ENCODE measurements at places on chromosomes 16 and 17.

DNA sequence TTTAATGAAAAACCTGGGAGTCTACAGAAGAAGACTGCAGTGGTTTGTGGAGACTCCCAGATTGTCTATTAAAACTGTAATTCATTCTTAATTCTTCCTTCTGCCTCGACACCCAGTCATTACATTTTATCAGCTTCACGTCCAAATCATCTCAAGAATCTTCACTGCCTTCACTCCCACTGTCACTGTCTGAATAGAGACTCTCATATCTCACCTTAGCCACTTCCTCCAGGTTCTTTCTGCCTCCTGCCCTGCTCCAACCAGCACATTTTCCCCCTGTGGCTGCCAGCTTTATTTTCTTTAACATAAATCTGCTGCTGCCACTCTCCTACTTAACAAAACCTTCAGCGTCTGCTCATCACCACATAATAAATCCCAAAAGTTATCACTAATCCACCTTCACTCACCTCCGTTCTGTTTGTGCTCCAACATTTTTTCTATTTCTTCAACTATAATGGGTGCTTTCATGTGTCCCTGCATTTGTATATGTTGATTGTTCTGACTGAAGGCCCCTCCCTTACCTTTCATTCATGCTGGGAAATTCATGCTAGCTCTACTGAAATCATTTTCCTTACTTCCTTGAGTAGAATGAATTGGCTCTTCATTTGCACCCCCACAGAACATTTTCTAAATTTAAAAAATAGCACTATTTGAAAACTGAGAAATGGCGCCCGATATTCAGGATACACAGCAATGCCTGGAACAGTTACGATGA lies 38.9 kb downstream of the KCNJ2 start:
- DNase-seq = no peak

DNA sequence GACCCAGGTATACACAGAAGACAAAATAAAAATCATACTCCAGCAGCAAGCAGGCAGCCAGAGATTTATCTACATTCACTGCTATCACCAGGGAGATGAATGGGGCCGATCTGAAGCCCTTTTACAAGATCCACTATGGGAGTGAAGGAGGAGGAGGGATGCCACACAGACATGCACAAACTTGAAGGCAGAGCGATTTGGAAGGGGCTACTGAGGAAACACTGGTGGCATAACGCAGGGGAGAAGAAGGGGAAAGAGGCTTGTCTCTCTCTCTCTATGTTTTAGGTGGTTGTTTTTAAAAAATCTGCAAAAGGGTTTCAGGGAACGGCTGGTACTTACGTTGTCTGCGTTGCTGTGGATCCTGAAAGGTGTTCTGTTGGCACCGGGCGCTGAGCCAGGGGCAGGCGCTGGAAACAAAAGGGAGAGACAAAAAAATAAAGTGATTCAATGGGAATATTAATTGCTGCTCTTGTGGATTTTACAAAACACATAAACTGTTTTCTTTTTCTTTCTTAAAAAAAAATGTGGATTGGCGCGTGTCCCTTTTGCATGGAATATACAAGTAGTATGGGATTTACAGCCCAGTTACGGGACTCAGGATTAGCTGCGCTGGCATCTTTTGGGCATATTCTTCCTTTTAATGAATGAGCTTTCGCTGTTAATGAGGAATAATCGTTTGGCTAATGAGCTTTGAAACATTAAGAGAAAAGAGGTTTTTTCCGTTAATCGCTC lies 255.3 kb upstream of the PMFBP1 start:
- DNase-seq = no peak

DNA sequence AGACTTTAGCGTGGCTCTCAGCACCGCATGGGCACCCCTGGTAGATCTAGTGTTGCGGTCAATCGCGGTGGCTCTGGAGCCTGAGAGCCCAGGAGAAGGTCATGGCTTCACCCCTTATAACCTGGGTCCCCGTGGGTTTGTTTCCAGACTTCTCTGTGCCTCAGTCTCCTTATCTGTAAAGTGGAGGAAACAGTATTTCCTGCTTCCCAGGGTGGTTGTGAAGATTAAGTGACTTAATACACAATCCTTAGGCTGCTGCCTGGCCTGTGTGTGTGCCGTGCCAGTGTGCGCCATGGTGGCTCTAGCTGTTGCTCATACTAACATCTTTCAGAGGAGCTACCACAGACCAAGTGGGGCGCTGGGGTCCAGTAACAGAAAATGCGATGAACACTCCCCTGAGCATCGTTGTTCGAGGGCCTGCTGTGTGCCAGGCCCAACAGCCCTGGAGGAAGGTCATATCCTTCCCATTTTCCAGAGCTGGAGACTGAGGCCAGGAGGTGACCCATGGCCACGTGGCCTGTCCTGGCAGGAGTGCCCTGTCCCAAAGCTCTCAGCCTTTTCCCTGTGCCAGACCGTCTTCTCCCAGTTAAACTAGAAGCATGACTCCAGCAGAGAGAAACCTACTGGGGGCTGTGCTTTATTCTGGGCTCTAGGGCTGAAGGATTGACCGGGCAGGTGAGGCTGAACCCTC lies 70.1 kb downstream of the CMIP start:
- no peak for DNase-seq

DNA sequence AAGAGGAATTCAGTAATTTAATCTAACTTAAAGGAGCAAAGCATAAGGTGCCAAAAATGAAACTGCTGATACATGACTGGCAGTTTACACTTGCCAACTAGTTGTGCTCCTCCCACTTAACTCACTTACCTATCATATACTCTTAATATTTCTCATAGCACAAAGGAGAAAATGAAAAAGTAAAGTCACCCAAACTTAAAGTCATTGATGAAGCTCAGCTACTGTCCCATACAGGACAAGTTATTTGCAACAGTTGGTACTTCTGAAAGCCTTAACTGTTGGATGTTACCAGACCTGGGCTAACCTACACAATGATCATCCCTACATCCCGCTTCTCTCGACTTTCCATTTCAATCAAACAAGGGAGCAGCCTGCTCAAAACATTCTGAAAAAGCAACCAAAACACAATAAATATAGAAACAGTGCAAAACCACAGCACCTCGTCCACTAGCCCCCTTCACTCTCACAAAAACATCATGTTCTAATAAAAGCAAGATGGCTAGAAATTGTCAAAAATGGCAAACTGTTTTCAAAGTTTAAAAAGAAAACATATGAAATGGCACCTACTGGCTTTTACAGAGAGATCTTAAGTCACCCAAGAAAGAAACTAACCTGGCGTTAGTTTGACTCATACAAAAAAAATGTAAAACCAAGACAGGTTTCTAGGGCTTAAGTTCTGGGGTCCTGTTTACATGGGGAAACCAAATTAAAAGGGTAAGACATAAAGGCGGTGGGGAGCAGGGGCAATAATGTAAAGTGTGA lies 868 bp downstream of the MED13 start:
- no peak for DNase-seq

DNA sequence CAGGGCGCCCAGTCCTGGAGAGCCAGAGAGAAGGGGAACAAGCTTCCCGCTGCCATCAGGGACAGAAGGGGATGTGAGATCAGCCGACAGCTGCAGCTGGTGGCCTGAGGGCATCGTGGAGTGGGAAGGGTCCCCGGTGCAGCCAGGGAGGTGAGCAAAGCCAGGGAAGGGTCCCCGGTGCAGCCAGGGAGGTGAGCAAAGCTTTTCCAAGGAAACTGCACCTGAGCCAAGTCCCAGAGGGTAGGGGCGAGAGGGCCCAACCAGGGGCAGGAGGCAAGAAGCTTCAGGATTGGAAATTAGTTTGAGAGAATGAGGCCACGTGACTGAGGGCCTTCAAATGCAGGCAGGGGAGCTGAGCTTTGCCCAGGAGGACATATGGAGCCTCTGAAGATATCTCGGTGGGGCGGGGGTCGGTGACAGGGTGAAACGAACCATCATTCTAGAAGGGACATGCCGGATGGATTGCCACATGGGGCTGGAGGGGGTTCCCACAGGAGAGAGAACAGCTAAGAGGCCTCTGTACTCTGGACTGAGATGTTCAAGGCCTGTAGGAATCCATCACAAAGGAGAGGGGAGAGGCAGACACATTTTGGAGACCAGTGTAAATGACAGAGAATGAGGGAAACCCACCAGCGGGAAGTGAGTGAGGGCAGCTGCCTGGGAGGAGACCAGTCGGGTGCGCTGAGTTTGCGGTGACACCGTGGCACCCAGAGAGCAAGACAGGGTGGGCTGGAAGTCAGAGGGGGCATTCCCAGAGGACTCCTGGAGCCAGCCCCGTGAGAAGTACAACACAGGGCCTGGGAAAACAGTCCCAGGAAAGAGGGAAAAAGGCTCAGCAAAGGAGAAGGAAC lies 31.4 kb upstream of the RPH3AL start:
- DNase-seq = no peak

DNA sequence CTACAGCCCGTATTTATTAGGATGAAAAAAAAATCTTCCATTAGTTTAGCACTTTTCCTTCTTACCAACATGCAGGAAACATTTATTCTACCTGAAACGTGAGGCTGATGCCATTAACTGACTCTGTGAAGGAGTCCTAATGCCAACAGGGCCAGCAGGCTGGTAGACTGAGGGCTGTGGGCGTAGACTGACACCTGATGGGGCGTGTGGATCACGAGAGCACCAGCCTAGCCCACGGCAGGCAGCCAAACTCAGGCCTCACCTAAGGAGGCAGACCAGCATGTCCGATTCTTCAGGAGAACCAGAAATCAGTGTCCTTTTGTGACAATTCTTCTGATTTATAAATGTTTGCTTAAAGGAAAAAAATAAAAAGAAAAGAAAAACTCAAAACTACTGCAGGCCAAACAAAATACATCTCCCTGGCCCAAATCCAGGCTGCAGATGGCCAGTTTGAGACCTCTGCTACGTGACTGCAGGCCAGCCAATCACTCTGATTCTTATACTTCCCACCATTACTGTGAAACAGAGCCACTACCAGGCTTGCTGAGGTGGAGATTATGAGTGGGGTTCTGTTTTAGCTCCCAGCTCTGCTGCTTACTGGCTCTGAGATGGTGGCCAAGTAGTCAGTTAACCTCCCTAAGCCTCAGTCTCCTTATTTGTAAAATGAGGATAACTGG lies 66.5 kb downstream of the GNAO1 start:
- no peak for DNase-seq

- DNase-seq = no peak
Observed at GRCh38 chr17:38453951-38454421, 25.7 kb downstream of the ARHGAP23 start.
